ENCODE measurements at places on chromosomes 13 and 19.

- no peak for DNase-seq
- peaks cover 6% of the 10 kb centered on the region for H3K27me3 ChIP-seq
- H3K36me3 ChIP-seq: peaks cover 9% of the 10 kb centered on the region
- H3K4me3 ChIP-seq: no peak overlapping the region
Measured at GRCh38 chr19:17929056-17929455, 3.8 kb upstream of the CCDC124 start.

GRCh38 chr13:47499358-47500150, 501.5 kb downstream of the SUCLA2 start:
- H3K27me3 ChIP-seq: no peaks in the 10 kb centered on the region
- no peak overlapping the region for H3K4me3 ChIP-seq
- H3K4me1 ChIP-seq: no peaks in the 10 kb centered on the region
- DNase-seq: no peak

DNA sequence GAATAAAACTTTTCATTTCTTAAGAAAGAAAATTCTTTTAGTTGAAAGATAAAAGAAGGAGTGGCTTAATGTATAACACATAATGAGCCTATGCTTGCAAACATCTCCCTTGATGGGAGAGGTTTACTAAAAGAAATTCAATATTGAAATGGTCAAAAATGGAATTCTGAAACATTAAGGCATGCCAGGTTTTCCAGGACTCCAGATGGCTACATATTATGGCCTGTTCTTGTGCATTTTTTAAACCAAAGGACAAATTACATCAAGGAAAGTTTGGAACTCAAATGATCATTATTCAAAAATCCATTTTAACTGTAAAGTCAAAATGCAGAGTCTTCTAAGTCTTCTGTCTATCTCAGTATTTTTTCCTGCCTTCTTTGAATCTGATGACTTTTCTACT, 19.1 kb upstream of the CYSLTR2 start:
- no peaks in the 10 kb centered on the region for H3K4me1 ChIP-seq
- H3K27ac ChIP-seq: no peak overlapping the region
- no peaks in the 10 kb centered on the region for H3K27me3 ChIP-seq
- H3K4me3 ChIP-seq: no peak overlapping the region
- no peak for DNase-seq

GRCh38 chr13:55815458-55816033, 1325.2 kb upstream of the PRR20A start:
- H3K27me3 ChIP-seq: no peaks in the 10 kb centered on the region
- no peaks in the 10 kb centered on the region for H3K4me1 ChIP-seq
- no peak for DNase-seq
- no peak overlapping the region for H3K4me3 ChIP-seq
- no peaks in the 10 kb centered on the region for H3K36me3 ChIP-seq

- no peaks in the 10 kb centered on the region for H3K36me3 ChIP-seq
- no peak overlapping the region for H3K27ac ChIP-seq
- H3K27me3 ChIP-seq: no peaks in the 10 kb centered on the region
Measured at GRCh38 chr13:76223565-76223964, 587.4 kb downstream of the LMO7 start.

DNA sequence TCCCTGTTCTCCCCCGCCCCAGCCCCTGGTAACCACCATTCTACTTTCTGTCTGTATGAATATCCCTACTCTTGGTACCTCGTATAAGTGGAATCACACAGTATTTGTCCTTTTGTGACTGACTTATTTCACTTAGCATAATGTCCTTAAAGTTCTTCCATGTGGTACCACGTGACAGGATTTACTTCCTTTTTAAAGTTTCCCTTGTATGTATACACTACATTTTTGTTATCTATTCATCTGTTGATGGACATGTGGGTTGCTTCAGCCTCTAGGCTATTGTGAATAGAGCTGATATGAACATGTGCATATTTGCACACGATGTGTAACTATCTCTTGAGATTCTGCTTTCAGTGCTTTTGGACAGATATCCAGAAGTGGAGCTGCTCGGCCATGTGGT, 59.6 kb upstream of the GJB6 start:
- no peak overlapping the region for H3K4me3 ChIP-seq
- no peaks in the 10 kb centered on the region for H3K36me3 ChIP-seq
- H3K27ac ChIP-seq: no peak overlapping the region

DNA sequence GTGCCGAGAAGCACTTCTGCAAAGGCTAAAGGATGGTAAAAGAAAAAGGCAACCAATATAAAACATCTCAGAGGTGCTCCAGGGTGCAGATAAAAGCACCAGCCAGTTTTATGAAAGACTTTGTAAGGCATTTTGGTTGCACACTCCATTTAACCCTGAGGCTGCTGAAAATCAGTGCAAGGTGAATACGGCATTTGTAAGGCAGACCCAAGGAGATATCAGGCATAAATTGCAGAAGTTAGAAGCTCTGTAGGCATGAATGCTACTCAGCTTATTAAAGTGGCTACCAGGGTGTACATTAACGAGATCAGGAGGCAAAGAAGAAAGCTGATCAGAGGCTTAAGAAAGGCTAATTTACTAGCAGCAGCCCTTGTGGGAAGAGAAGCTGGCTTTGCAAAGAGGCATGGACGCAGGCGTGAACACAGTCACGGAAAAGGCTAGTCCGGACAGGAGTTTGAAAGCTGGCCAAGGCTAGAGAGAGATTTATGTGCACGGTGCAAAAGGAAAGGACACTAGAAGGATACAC, 99.6 kb downstream of the ZNF429 start:
- peak overlapping the region; percentile 94 for H3K4me3 ChIP-seq
- H3K27me3 ChIP-seq: no peaks in the 10 kb centered on the region
- H3K27ac ChIP-seq: peak overlapping the region; percentile 92
- H3K36me3 ChIP-seq: peaks cover 1% of the 10 kb centered on the region
- H3K4me1 ChIP-seq: peaks cover 20% of the 10 kb centered on the region

DNA sequence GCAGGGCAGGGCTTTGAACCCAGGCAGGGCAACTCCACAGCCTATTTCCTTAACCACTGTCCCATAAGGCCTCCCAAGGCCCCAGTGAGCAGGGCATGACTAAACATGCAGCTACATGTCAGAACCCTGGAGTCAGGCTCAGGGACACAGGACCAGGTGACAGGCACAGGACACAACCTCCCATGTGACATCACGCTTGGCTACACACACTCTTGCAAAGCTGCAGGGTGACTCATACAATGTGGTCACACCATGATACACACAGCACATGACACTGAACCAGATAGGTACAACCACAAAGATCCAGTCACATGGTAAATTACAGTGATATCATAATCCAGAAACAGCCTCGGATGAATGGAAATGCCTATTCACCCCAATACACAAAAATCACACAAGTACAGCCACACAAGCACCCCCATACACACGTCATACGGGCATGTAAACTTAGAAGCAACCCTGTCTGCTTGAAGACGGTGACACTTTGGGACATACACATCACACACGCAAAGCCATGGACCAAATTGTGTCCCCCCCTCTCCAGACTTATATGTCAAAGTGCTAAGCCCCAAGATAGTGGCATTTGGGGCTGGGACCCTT, 14.5 kb downstream of the KLK4 start:
- H3K4me3 ChIP-seq: no peak overlapping the region
- no peaks in the 10 kb centered on the region for H3K4me1 ChIP-seq
- H3K27ac ChIP-seq: no peak overlapping the region
- no peak for DNase-seq
- peaks cover 54% of the 10 kb centered on the region for H3K27me3 ChIP-seq

DNA sequence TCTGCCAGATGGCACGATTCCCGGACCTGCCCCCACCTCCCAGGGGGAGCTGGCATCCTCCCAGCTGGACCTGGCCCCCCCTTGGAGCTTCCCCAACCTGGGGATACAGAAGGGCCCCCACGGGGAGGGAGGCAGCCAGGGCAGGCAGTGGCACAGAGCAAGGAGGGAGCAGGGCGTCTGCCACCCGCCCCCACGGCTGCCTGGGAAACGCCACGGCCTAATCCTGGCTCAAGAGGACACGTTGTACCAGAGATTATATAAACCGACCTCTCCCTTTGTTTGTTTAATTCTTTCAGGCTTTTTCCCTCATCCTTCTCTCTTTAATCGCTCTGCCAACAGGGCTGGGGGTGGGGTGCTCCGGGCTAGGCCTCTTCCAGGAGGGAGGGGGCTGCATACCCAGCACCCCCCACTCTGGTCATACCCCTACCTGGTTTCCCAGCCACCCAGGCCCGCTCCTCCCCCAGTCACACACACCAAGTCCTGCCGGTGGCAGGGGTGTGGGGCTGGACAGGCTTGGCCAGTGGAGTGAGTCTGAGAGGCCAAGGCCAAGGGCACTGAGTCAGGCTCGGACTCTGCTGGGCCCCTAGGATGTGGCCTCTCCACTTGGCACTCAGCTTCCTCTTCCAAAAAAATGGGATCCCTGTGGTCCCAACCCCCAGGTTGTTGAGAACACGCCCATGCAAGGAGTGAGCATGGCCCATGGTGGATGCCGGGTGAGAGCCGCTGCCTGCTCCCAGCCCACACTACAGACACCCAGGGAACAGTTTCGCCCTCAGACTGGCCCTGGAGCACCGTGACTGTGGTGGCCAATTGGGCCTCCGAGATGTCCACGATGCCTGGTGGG, 29.5 kb upstream of the NFIC start:
- peaks cover 15% of the 10 kb centered on the region for H3K4me1 ChIP-seq
- H3K27me3 ChIP-seq: peaks cover 8% of the 10 kb centered on the region
- peaks cover 2% of the 10 kb centered on the region for H3K36me3 ChIP-seq
- H3K4me3 ChIP-seq: no peak overlapping the region
- no peak for DNase-seq

- H3K4me3 ChIP-seq: peak overlapping the region; percentile 97
- no peak overlapping the region for H3K27ac ChIP-seq
- H3K36me3 ChIP-seq: peaks cover 21% of the 10 kb centered on the region
- DNase-seq: no peak
Measured at GRCh38 chr19:35746531-35746930, 1.1 kb downstream of the PSENEN start.

DNA sequence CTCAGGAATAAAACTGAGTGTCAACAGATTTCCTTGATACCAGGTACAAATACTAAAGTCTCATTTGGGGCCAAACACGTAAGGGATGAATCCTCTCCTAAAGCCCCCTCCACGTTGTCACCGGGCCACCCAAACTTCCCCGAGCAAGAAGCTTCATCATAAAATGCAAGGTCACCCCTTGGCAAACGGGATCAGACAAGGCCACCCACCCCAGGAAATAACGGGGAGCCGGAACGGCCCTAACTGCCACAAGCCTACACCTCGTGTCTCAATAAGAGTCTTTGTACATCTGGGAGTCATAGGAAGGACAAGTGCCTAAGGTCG, 717 bp downstream of the EEF2 start:
- H3K4me3 ChIP-seq: peak overlapping the region; percentile 94

- no peaks in the 10 kb centered on the region for H3K27me3 ChIP-seq
- no peak overlapping the region for H3K27ac ChIP-seq
- no peaks in the 10 kb centered on the region for H3K36me3 ChIP-seq
- H3K4me3 ChIP-seq: no peak overlapping the region
Measured at GRCh38 chr13:19345158-19345557, 163.5 kb upstream of the TUBA3C start.

- peaks cover 19% of the 10 kb centered on the region for H3K4me1 ChIP-seq
- DNase-seq: no peak
- no peaks in the 10 kb centered on the region for H3K27me3 ChIP-seq
Measured at GRCh38 chr13:100339411-100339940, 249.1 kb downstream of the GGACT start.

DNA sequence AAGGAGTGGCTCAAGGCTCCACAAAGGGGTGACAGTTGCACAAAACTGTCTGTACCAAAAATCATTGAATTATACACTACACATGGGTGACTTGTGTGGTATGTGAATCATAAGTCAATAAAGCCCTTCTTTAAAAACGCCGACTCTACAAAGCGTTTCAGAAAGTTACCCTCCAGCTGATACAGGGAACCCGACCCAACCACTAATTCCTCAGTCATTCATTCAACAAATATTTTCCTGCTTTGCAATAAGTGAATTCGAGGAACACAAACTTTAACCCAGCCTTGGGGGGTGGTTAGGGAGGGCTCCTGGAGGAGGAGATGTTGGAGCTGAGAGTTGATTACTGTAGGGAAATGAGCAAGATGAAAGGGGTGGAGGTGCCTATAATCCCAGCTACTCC, 32.0 kb downstream of the LTBP4 start:
- peaks cover 13% of the 10 kb centered on the region for H3K4me1 ChIP-seq
- no peaks in the 10 kb centered on the region for H3K27me3 ChIP-seq
- no peak for DNase-seq
- H3K27ac ChIP-seq: no peak overlapping the region
- peaks cover 8% of the 10 kb centered on the region for H3K36me3 ChIP-seq

- H3K36me3 ChIP-seq: no peaks in the 10 kb centered on the region
- H3K27ac ChIP-seq: peak overlapping the region; percentile 35
- DNase-seq: no peak
- no peak overlapping the region for H3K4me3 ChIP-seq
Measured at GRCh38 chr13:49977992-49978391, 18.9 kb upstream of the TRIM13 start.

GRCh38 chr19:4130744-4131438, 7.0 kb upstream of the MAP2K2 start:
- no peak overlapping the region for H3K27ac ChIP-seq
- H3K36me3 ChIP-seq: no peaks in the 10 kb centered on the region
- no peak for DNase-seq
- no peak overlapping the region for H3K4me3 ChIP-seq

GRCh38 chr19:6199240-6199994, 64.0 kb downstream of the ACSBG2 start:
- peak; percentile 98 for DNase-seq
- H3K4me3 ChIP-seq: peak overlapping the region; percentile 96
- H3K27ac ChIP-seq: peak overlapping the region; percentile 93

DNA sequence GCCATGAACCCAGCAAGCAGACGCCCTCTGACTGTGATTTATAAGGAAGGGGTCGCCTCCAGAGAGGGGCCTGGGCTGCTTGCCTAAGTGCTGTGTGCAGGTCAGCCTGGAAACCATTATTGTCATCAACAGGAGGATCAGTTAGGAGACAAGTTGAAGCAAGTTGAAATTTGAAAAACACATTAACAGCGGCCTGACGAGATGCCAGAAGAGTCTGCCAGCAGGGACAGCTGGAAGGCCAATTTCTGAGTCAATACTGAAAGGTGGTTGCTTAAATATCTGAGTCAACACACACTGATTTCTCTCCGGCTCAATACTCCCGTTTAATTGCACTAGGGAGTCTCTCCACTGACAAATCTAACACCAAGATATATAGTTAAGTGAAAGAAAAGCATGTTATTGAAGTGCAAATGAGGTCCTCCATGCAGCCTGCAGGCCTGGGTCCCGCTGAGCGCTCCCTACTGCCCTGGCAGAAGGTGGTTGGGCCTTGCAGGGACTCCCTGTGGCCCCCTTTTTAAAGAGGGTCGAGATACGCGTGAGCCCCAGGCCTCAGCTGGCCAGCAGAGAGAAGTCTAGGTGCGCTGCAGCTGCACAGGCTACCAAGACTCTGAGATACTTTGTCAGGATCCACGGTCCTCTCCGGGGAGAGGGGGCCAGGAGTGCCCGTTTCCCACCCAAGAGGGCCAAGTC, 91.1 kb downstream of the RNASEH2B start:
- DNase-seq: no peak
- H3K4me1 ChIP-seq: no peaks in the 10 kb centered on the region
- no peaks in the 10 kb centered on the region for H3K36me3 ChIP-seq

All from central memory CD8-positive, alpha-beta T cell (primary cell).